Stimulated activated naive CD8-positive, alpha-beta T cell treated with anti-CD3 and anti-CD28 coated beads, Interleukin-15, Interleukin-2, amounts not matched to agents 100 U/mL and 50 U/mL, for 24 hours (primary cell): ENCODE measurements at places on chromosomes 1 and 21.

DNA sequence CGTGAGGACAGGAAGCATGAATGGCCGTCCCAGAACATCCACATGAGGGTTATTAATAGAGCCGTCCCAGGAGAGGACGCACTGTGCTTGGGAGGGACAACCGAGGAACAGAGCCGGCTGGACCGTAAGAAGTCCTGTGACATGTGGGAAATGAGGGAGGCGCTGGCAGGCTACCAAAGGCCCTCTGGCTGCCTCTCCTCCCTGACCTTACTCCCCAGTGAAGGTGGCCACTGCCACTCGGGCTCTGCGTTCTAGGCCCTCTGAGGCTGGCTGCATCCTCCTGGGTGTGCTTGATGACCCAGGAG lies 15.5 kb upstream of the NPPB start:
- DNase-seq: no peak

- no peak for DNase-seq
Observed at GRCh38 chr1:180163041-180163440, 8.4 kb downstream of the QSOX1 start.

DNA sequence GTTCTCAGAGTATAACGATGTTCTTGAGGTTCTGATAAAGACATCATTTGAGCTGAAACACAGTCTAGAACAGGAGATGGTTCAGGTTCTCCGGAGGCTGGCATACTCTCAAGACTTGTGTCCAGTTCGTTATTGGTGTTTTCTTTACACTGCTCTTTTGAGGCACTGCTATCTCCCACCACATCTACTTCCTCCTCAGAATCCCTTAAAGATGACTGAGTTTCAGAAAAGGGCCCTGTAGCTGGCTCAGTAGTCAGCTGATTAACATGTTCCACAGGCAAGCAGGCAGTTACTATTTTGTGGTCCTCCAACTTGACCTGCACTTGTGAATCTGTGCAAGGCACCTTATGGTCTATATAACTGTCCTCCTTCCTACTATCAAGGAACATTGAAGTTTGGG lies 50.2 kb downstream of the ZZZ3 start:
- DNase-seq: no peak

GRCh38 chr1:207890136-207890738 lies 20.7 kb downstream of the CD34 start:
- DNase-seq: no peak

- no peak for DNase-seq
Observed at GRCh38 chr1:164767752-164768402, 208.9 kb downstream of the PBX1 start.

- no peak for DNase-seq
Observed at GRCh38 chr1:209199822-209200221, 383.7 kb upstream of the CAMK1G start.

DNA sequence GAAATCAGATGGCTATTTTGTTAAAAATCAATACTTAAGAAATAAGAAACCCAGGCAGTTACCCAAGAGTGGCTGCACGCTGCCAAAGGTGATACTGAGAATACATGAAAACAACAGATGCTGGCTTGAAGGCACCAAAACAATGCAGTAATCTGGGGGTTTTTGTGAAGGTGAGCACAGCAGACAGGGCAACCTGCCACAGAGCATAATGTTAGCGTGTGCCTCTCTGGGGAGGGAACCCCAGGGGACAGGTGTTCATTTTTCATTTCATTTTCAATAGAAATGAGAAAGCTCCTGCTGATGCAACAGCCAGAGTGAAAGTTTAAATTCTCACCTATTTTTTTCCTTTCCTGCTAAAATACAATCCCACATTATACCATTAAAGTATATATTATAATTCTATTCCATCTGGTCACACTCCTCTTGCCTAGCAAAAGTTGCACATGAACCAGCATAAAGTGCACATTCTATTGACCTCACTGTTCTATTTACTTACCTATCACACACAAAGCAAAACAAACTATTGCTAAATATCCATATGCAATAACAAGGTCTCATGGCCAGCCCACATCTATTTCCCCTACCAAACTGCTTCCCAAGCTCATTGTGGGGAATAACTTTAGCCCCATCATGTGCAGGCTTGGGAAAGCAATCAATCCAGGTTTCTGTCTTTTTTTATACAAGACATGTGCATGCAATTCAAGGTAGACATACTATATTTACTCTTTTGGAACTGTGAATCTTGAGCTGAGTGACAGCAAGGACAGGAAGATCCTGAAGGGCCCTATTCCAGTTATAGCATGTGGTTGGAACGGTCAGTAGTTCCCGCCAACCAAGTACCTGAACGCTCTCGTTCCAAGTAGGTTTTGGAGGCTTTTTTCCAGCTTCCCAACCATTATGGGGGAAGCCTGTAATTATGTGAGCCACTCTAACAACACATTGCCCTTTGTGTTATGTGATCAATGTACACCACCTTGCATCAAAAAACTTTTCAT lies 173.6 kb downstream of the RERE start:
- DNase-seq: no peak

GRCh38 chr1:121483961-121484424 lies 299.2 kb downstream of the SRGAP2C start:
- no peak for DNase-seq
